ENCODE measurements at places on chromosomes 4 and X.

- DNase-seq = no peak
These were observed 326.6 kb upstream of the ATOH1 start for GRCh38 chr4:93501946-93502345.

- no peak for DNase-seq
These were observed 426 bp upstream of the C4orf51 start for GRCh38 chr4:145679520-145679919.

DNA sequence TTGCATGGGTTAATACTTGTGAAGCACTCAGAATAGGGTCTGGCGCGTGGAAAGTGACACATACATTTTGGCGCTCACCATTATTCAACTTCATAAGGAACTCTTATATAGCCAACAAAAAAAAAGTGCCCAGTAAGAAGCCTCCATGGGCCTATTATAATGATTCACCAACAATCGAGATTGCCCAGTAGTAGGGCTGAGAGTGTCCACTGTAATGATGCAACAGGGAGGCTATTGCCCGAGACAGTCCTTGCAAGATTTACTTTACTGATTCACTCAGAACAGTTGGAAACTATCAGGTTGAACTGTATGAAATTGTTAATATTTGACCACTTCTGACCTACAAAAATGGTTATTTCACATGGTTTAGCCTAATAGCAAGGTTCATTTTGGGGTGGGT, 86.0 kb downstream of the PJA1 start:
- DNase-seq = no peak

- DNase-seq = no peak
These were observed 333.8 kb downstream of the C4orf33 start for GRCh38 chr4:129429581-129430320.

DNA sequence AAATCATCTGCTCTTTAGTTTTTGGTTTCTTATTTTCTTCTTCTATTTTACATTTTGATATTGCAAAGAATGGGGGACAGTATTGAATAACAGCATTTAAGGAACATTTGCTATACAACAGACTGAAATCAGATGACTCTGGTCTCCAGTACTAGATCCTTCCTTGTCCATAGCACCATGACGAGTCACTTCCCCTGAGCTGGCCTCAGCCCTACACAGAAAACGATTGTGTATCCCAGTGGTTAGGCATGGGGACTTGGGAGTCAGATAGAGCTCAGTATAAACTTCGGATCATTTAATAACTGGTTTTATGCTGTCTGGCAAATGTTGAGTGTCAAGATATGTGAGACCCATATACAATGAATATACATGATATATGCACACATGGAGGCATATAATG, 44.7 kb upstream of the BEX4 start:
- no peak for DNase-seq

DNA sequence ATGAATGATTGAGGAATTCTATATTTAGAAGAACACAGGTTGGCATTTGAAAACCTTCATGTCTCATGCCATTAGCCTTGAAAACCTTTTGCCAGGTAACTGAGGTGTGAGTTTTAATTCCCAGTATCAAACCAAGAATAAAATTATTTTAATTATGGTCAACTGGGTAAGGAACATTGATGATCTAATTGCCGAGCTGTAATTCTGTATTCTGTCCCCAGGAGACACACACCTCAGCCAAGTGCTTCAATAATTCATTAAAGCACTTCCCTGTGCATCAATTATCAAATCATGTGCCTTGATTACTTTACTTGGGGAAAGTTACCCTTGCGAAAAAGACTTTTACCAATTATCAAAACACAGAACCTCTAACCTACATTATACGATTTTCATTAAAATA, 331.9 kb upstream of the GALNT7 start:
- DNase-seq = no peak

GRCh38 chr4:19623866-19624265, 627.8 kb upstream of the SLIT2 start:
- DNase-seq = no peak

DNA sequence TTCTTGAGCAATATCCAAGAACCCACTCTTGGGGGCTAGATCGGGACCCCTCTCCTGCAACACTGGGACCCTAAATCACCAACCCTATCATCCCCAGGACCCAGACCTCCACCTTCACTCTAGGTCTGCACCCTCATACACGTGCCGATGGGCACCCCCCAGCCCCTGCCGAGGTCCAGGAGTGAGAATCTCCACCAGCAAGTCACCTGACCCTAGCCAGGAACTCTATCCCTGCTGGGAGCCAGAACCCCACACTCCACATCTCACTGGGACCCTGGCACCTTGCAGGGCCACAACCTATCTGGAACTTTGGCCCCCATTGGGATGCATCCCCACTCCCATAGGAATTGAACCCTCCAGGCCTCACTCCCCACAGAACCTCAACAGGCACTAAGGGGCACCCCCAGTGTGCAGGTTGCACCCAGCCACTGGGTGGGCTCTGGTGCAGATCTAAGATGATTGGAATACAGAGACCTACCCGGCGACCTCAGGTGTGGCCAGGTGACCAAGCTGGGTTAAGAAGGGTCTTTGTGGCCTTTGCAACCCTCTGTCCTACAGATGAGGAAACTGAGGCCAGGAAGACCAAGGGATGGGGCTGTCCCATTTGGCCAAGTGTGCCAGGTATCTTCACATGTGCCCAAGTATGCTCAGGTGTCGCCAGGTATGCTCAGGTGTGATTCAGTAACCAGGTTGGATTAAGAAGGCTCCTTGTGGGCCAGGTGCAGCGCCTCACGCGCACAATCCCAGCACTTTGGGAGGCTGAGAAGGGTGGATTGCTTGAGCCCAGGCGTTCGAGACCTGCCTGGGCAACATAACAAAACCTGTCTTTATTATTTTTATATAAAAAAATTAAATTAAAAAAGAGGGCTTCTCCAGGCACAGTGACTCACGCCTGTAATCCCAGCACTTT, 3.1 kb upstream of the DHRSX start:
- DNase-seq = no peak

GRCh38 chrX:68355629-68355920, 77.7 kb downstream of the OPHN1 start:
- DNase-seq = no peak

GRCh38 chr4:6848717-6849305, 60.8 kb upstream of the TBC1D14 start:
- no peak for DNase-seq

GRCh38 chr4:123649250-123649644, 252.7 kb downstream of the SPRY1 start:
- no peak for DNase-seq

Measured in dorsolateral prefrontal cortex (tissue), 122 donors.